Fibroblast of pulmonary artery (primary cell): ENCODE measurements at places on chromosomes 2 and 18.

GRCh38 chr18:58605027-58606020 lies 23.6 kb downstream of the ALPK2 start:
- DNase-seq: peak; percentile 76

- no peak for DNase-seq
Measured at GRCh38 chr2:145412155-145412554, 892.2 kb upstream of the ZEB2 start.

GRCh38 chr2:240469239-240469636 lies 33.8 kb downstream of the GPC1 start:
- no peak for DNase-seq

GRCh38 chr2:11343368-11343649 lies 1.1 kb downstream of the ROCK2 start:
- no peak for DNase-seq

DNA sequence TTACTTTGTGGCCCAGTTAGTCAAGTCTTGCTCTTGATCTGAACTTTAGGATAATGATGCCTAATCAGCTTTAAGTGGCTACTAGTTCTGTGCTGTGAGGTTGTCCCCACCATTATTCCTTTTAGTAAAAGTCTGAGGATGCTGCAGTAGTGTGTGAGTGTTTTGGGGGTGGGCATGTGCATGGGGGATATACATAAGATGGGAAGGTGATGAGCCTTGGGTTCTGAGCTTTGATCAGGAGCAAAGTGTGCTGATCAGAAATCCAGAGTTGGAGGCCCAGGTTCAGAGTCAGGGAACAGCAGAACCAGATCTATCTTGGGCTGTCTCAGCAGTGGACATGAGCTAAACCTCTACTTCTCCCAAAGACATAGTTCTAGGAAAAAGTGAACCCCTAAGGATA lies 66.8 kb downstream of the POLE4 start:
- no peak for DNase-seq

DNA sequence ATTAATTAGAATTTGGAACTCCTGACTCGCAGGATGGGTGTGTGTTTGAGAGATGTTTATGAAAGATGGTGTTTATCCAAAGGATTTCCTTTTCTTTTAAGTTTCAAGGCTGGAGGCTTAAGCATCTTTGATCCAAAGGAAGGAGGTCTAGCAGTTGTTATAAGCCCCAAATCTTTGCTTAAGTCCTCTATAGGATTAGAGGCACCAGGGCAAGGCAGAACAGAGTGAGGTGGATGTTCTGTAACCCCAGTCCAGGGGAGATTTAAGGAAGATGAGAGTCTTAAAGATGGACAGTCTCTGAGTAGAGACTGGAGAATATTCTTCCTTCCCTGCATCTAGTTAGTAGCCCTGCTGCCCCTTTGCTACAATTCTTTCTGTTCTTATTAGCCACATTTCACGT lies 17.5 kb downstream of the LBH start:
- no peak for DNase-seq

- no peak for DNase-seq
Measured at GRCh38 chr2:183123117-183123958, 905 bp upstream of the NUP35 start.

DNA sequence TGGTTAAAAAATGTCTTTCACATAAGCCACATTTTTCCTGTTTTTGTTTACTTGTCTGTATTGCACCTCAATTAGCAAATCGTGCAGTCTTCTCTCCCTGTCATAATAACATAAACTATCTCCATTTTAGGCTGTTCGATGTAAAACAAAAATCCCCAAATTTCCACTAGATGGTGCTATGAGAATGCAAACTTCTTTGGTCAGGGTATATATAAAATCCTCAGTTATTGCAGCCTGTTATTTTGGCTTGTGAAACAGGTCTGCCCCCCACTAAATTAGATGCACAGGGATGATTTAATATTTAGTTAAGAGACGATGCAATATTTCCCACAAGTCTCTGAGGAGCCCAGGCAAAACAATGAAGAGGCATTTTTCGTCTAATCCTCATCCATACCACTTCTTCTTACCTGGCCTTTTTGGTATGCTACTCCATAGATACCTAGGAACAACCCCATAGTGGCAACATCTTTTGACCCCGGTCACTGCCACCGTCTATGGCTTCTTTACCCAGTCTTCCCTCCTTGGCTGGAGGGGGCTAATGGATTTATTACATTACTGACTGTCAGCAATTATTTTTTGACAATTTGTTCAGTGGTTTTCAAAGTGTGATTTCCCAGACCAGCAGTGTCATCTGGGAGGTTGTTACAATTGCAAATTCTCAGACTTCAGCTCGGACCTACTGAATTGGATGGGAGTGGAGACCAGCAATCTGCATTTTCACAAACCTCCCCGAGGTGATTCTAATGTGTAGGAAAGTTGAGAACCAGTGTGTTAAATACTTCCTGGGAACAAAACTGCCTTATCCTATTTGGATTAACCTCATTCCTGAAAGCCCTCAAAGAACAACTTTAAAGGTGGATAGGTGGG lies 117.4 kb upstream of the CWC22 start:
- peak; percentile 82 for DNase-seq
